Mononuclear cell (primary cell): ENCODE measurements at places on chromosomes 11 and 22. TPM values are rescaled to one million over a fixed set of nuclear protein-coding genes. Genes with fewer than 3 reads are reported as not detected.

SYTL2 gene
- 26.6 TPM for total RNA-seq

BCO2 gene
- total RNA-seq = 1.4 TPM

NAGA gene
- 42.8 TPM for total RNA-seq

PTPN5 gene
- not detected for total RNA-seq

LRRC74B gene
- total RNA-seq = not detected

MRGPRE gene
- not detected for total RNA-seq

OR2D2 gene
- total RNA-seq = 0.10 TPM

TBX1 gene
- total RNA-seq = not detected

FIBIN gene
- 0.10 TPM for total RNA-seq

IL17REL gene
- not detected for total RNA-seq

HTATIP2 gene
- 20.3 TPM for total RNA-seq

PRR33 gene
- total RNA-seq = not detected
